ENCODE measurements at places on chromosomes 5 and 9.

GRCh38 chr5:1278656-1279442, 16.0 kb downstream of the TERT start:
- DNase-seq, result no peak

- no peak for DNase-seq
Measured at GRCh38 chr9:68981789-68982188, 32.1 kb downstream of the PRKACG start.

GRCh38 chr5:110440058-110440457, 286.4 kb downstream of the TMEM232 start:
- DNase-seq, result no peak

DNA sequence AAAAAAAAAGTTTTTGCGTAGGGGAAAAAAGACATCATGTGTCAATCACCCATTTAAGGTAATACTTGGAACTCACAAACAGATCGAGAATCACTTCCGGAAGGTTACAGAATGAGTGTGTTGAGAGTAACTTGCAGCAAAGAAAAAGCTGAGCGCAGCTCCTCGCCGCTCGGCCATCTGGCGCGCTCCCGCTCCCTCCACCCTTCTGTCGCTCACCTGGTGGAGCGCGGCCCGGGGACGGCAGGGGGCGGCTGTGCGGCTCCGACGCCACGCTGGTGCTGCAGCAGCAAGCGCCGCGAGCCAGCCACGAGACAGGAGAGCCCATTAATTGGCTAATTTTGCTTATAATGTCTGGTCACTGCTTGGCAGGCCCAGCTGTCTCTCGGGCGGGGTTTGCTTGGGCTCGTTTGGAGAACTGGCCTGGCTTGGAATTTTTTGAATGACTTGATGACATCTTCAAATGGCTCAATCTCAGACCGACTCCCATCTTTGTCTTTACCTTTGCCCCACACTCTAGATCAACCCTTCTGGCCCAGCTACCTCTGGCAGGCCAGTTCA, 601.8 kb downstream of the CCDC171 start:
- DNase-seq, result no peak

- DNase-seq, result no peak
Measured at GRCh38 chr9:34333836-34334235, 4.5 kb downstream of the NUDT2 start.

GRCh38 chr5:90700299-90700698, 141.7 kb downstream of the ADGRV1 start:
- no peak for DNase-seq

DNA sequence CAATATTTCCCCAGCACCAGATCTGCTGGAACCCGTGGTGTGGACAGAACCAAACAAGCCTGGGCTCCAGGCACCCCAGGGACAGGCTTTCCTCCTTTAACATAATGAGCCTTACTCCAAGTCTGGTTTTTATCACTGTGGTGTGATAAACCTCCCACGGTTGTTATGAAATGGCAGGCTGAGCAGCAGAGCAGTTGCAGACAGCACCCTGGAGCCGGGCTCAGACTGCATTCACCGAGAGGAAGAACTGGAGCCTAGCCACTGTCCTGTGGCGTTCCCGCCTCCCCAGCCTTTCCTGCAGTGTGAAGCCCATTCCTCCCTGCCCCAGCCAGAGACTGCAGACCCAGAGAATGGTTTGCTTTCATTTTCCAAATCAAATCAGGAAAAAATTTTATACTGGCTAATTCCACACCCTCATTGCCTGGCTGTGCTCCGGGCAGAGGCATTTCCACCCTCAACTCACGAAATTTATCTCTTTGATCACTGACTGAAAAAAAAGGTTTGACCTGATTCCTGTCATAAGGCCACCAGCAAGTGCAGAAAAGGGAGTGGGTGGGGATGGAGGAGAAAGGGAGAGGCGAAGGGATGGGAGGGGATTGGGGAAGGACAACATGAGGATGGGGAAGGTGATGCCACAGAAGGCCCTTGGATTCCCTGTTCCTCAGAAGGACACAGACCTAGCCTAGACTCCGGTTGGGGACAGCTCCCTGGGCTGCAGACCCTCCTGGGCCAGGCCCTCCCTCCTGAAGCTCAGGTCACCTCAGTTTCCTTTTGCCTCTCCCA, 18.9 kb downstream of the IPPK start:
- no peak for DNase-seq

GRCh38 chr9:4741365-4742089, 525 bp upstream of the AK3 start:
- no peak for DNase-seq

Measured in activated CD4-positive, alpha-beta T cell treated with anti-CD3 and anti-CD28 coated beads for 1 hour (primary cell).